ENCODE measurements at places on chromosomes 7 and 10. TPM values are rescaled to one million over a fixed set of nuclear protein-coding genes. Genes with fewer than 3 reads are reported as not detected.

DNA sequence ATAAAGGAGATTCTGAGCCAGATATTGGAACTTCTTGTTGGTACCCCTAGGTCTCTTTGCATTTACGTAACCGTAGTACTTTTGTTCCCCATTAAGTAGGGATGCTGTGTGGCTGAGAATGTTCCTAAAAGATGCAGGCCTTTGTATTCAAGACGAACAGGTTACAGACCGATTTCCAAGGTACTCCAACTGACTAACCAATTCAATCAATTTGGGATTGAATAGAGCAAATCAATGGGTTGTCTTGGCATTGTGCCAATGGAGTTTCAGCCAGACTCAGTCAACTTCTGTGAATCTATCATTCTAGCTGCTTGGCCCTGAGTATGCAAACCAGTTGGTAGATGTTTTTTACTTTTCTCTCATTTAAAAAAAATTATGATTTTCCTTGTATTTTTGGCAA is 347.3 kb upstream of the NPVF start:
- DNase-seq = no peak

ASB15 gene
- not detected for total RNA-seq

DNA sequence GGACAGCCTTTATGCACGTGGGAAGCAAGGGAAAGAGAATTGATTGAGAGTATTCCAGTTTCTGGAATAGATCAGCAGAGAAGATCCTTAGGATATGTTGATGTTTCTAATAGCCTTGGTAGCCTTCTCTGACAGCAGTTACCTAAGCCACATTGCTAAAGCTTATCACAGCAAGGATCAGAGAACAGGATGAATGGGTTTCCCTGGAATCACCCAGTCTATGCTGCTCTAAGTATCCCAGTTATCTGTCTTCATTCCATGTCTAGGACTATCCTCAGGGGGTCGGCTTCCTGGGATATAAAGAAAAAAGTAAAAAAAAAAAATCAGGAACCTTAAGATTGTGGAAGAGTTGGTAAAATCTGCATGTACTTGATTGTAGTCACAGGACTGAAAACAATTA is 352.0 kb upstream of the AKR1E2 start:
- no peak for DNase-seq

DNA sequence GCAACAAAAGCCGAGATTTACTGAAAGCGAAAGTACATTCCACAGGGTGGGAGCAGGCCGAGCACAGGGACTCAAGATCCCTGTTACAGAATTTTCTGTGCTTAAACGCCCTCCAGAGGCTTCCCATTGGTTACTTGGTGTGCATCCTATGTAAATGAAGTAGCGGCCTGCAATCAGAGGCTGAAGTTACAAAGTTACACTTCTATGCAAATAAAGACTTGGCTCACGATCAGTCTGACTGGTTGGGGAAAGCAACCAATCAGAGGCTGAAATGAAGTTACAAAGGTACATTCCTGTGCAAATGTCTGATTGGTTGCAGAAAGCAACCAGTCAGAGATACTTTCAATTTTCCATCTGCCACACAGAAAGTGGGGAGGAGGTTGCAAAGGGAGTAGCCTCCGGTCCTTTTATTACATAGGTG is 4.1 kb downstream of the ACBD7 start:
- no peak for DNase-seq

DNA sequence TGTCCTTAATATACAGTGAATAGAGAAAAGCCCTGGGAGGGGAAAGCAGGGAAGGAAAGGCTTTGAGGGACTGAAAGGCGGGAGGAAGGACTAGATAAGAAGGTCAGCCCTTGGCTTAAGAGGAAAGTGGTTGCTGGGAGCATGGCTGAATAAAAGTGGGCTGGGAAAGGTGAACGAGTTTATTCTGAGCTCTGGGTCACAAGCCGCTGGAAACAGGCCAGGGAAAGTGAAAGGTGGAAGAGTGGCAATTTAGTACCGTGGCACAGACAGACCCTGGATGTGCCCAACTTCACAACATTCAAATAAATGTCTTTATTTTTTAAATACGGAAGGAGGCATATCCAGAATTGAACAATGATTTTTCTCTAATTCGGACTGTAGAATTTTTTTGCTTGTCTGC is 39.7 kb downstream of the TAC1 start:
- no peak for DNase-seq

- DNase-seq = no peak
Observed at GRCh38 chr7:95317546-95317945, 6.8 kb downstream of the PON1 start.
